ENCODE measurements at places on chromosomes 1 and 21. TPM values are rescaled to one million over a fixed set of nuclear protein-coding genes. Genes with fewer than 3 reads are reported as not detected.

- no peaks in the 10 kb centered on the region for H3K4me1 ChIP-seq
- no peaks in the 10 kb centered on the region for H3K36me3 ChIP-seq
- no peak overlapping the region for H3K4me3 ChIP-seq
- H3K27me3 ChIP-seq, result no peaks in the 10 kb centered on the region
- no peak overlapping the region for H3K27ac ChIP-seq
- no peak for DNase-seq
Measured at GRCh38 chr1:89659322-89660081, 26.6 kb downstream of the LRRC8C start.

- H3K27ac ChIP-seq, result no peak overlapping the region
- H3K4me1 ChIP-seq, result peaks cover 12% of the 10 kb centered on the region
- no peak for DNase-seq
- H3K4me3 ChIP-seq, result no peak overlapping the region
Measured at GRCh38 chr1:41323243-41323642, 38.0 kb upstream of the FOXO6 start.

DNA sequence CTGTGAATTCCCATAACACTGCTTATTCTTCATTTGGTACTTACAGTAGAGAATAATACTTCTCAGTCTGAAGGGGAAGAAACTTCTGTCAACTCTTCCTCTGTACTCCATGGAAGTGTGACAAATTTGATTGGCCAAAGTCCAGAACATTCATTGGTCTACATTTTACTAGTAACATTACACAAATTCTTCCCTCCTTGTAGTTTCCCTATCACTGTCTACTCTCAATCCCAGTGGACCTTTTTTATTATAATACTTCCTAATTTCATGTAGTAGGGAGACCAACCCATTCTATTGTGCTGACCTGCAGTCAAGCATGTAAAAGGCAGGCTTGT, 74.7 kb downstream of the ALG6 start:
- no peak overlapping the region for H3K4me3 ChIP-seq
- no peaks in the 10 kb centered on the region for H3K4me1 ChIP-seq
- no peak overlapping the region for H3K27ac ChIP-seq
- no peak for DNase-seq
- H3K36me3 ChIP-seq, result no peaks in the 10 kb centered on the region

GRCh38 chr1:15885701-15886610, 38.4 kb downstream of the SPEN start:
- H3K27ac ChIP-seq, result peak overlapping the region; percentile 83
- peak overlapping the region; percentile 38 for H3K4me3 ChIP-seq
- peaks cover 72% of the 10 kb centered on the region for H3K4me1 ChIP-seq
- H3K36me3 ChIP-seq, result peaks cover 7% of the 10 kb centered on the region
- H3K27me3 ChIP-seq, result no peaks in the 10 kb centered on the region

GRCh38 chr1:181789395-181789794, 272.1 kb downstream of the ZNF648 start:
- H3K27ac ChIP-seq, result no peak overlapping the region
- no peaks in the 10 kb centered on the region for H3K36me3 ChIP-seq
- no peaks in the 10 kb centered on the region for H3K4me1 ChIP-seq
- no peak overlapping the region for H3K4me3 ChIP-seq
- H3K27me3 ChIP-seq, result no peaks in the 10 kb centered on the region
- no peak for DNase-seq

DNA sequence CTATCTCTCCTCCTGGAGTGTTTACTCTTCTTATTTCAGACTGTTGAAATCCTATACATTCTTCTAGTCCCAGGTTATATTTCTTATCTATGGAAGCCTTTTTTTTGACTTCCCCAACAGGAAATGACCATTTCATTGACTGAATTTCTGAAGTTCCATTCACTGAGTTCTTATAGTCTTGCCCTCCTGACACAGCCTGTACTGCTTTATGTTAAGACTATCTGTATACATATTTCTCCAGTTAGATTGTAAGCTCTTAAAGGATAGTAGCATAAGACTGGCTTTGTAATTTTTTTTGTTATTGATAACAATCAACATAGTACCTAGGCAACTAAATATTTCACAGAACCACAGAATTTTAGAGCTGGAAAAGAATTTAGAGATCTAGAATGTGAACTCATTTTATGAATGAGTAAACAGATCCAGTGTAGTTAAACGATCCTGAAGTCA, 14.9 kb upstream of the MACF1 start:
- no peaks in the 10 kb centered on the region for H3K27me3 ChIP-seq
- no peak overlapping the region for H3K27ac ChIP-seq
- no peak overlapping the region for H3K4me3 ChIP-seq
- no peaks in the 10 kb centered on the region for H3K36me3 ChIP-seq
- DNase-seq, result no peak
- H3K4me1 ChIP-seq, result peaks cover 71% of the 10 kb centered on the region

DNA sequence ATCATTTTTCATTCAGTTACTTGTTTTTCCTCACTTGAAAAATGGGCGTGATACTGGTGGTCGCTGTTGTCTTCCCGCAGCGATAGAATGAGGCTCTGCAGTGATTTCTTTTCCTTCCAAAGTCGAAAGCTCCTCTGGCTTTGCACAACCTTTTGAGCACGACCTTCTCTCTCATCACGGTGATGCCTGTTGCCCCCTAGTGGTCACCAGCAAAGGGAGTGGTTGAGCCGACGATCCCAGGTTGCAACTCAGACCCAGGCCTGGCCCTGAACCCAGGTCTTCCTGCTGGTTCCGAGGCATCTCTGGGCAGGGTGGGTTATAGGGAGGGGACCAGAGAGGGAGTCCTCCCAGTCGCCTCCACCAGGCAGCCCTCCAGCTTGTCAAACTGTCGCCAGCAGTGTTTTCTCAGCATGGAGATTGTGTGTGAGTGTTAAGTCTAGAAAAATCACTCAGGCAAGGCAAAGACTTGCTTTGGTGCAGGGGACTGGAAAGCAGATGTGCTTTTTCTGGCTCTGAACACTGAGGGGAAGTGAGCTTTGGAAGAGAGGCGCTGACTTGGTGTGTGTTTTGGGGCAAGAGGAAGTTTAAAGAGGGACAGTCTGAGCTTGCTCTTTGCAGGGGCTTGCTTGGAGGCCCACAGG, 285.3 kb downstream of the CAMTA1 start:
- no peaks in the 10 kb centered on the region for H3K27me3 ChIP-seq
- DNase-seq, result peak; percentile 86
- H3K4me1 ChIP-seq, result peaks cover 8% of the 10 kb centered on the region
- peak overlapping the region; percentile 37 for H3K4me3 ChIP-seq

KRTAP7-1 gene
- not detected for total RNA-seq

SYTL1 gene
- 15.6 TPM for total RNA-seq

LCE1A gene
- not detected for total RNA-seq

RXFP4 gene
- not detected for total RNA-seq

FLG2 gene
- not detected for total RNA-seq

MROH9 gene
- not detected for total RNA-seq
